Activated naive CD8-positive, alpha-beta T cell treated with anti-CD3 and anti-CD28 coated beads, Interleukin-2, amount 10 ng/mL, durations not matched to agents 7 days and 5 days (primary cell): ENCODE measurements at places on chromosomes 3 and 15. TPM values are rescaled to one million over a fixed set of nuclear protein-coding genes. Genes with fewer than 3 reads are reported as not detected.

CNTN3 gene
- total RNA-seq: not detected

DNA sequence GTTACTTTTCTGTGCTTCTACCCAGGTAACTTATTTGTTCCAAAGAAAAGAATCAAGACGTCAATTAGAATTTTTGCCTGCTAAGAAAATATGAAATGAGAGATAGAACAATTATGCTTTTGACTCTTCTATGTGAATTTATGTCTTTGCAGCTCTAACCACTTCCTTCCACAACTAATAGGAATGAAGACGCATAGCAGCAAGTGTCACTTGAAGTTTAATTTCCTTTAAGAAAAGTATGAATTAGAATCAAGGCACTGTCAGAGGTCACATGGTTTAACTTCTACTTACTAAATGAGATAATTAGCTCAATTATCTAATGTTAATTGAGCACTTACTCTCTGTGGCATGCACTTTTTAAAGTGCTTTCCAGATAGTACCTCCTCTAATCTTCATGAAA lies 3.3 kb downstream of the WDR49 start:
- no peak overlapping the region for H3K4me3 ChIP-seq
- no peak for DNase-seq
- peaks cover 3% of the 10 kb centered on the region for H3K4me1 ChIP-seq

GRCh38 chr15:22845289-22845900 lies 6.9 kb downstream of the NIPA2 start:
- H3K4me1 ChIP-seq: peaks cover 17% of the 10 kb centered on the region
- H3K27ac ChIP-seq: no peak overlapping the region
- H3K4me3 ChIP-seq: no peak overlapping the region

GRCh38 chr3:163878396-163878795 lies 1199.9 kb downstream of the SI start:
- H3K27ac ChIP-seq: no peak overlapping the region
- H3K27me3 ChIP-seq: no peaks in the 10 kb centered on the region
- no peaks in the 10 kb centered on the region for H3K4me1 ChIP-seq
- no peaks in the 10 kb centered on the region for H3K36me3 ChIP-seq

DUOX1 gene
- not detected for total RNA-seq

DNA sequence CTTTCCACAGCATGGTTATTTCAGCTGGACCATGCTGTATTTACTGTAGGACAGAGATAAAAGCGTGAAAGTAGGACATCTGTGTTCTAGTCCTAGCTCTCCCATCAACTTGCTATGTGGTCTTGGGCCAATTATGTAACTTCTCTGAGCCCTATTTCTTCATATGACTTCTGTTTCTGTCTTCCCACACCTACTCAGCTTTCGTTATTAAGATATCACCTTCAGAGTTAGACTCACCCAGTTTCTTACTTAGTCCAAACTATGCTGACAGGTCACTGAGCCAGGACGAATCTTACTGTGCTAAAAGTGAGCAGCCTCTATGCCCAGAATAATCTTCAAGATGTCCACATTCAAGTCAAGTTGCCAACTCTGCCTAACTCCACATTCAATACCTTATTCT lies 283.7 kb downstream of the IL5RA start:
- H3K27me3 ChIP-seq: no peaks in the 10 kb centered on the region
- DNase-seq: no peak
- H3K4me1 ChIP-seq: no peaks in the 10 kb centered on the region

MFSD1 gene
- 26.2 TPM for total RNA-seq

RSL24D1 gene
- 96.0 TPM for total RNA-seq

- no peaks in the 10 kb centered on the region for H3K36me3 ChIP-seq
- no peaks in the 10 kb centered on the region for H3K27me3 ChIP-seq
- no peaks in the 10 kb centered on the region for H3K4me1 ChIP-seq
- no peak overlapping the region for H3K27ac ChIP-seq
- H3K4me3 ChIP-seq: no peak overlapping the region
Observed at GRCh38 chr3:76096836-76097588, 311.7 kb upstream of the ZNF717 start.

DNA sequence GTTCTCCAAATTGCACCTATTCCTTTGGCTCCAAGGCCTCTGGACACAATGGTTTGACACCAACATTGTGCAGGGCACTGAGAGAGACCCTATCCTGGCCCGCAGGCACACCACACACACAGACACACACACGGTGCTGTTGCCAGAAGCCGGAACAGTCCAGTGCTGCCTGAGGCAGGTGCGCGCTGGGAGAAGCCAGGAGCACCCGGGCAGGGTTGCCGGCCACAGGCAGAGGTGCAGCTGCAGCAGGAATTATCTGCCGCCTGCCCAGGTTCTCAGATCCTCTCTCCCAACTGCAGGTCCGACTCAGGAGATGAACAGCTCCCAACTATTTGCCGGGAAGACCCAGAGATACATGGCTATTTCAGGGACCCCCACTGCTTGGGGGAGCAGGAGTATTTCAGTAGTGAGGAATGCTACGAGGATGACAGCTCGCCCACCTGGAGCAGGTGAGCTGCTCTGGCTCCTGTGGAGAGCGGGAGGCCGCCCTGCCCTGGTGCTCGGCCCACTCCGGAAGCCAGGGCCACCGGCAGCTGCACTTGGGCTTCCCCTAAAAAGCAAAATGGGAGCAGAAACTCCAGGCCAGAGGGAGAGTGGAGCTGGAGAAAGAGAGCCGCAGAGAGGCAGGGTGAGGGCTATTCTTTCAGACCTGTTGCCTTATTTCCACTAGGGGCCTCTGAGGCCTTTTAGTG lies 42.9 kb downstream of the CHDH start:
- H3K4me3 ChIP-seq: no peak overlapping the region
- H3K27ac ChIP-seq: no peak overlapping the region
- DNase-seq: no peak
- H3K36me3 ChIP-seq: no peaks in the 10 kb centered on the region

DNA sequence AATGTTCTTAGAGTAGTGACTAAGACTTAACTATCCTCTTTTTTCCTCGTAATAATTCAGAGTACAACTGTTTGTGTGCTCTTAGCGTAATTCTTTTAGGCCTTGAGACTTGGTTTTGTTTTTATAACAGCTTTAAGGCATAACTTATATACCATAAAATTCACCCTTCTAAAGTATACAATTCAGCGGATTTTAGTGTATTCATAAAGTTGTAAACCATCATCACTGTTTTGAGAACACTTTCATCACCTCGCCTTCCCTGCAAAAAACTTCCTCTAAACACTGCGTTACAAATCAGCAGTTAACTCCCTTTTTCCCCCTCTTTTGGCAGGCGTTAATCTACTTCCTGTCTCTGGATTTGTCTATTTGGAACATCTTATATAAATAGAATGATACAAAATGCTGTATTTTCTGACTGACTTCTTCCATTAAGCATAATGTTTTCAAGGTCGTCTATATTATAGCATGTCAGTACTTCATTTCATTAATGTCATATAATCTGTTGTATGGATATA lies 18.7 kb downstream of the DNAJC13 start:
- H3K27me3 ChIP-seq: no peaks in the 10 kb centered on the region
- H3K4me3 ChIP-seq: no peak overlapping the region
- H3K27ac ChIP-seq: no peak overlapping the region
- DNase-seq: no peak
- H3K36me3 ChIP-seq: peaks cover 26% of the 10 kb centered on the region

PGBD4 gene
- total RNA-seq: 3.8 TPM

- H3K4me3 ChIP-seq: no peak overlapping the region
- H3K36me3 ChIP-seq: peaks cover 58% of the 10 kb centered on the region
- no peak for DNase-seq
Observed at GRCh38 chr3:98587654-98588053, 5.8 kb downstream of the CPOX start.

ITGA11 gene
- total RNA-seq: 0.61 TPM

ATG7 gene
- total RNA-seq: 28.6 TPM

DNA sequence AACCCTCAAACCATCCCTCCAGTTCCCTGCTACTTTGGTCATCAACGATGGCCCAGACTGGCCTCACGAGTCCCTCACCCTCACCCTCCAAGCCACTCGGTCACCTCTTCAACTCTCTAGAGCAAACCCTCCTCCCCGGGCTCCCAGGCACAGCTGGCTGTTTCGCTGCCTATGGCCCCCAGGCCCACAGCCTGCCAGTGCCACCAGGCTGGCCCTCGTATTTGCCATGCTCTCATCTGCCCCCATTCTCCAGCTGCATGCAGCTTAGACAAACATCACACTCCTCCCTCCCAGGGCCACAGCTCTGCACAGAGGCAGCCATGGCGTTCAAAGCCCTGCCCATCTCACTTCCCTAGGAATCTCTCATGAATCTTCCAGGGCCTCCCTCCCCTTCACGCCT lies 13.8 kb downstream of the RAB43 start:
- peak overlapping the region; percentile 79 for H3K27ac ChIP-seq
- peak overlapping the region; percentile 43 for H3K4me3 ChIP-seq
- H3K4me1 ChIP-seq: peaks cover 63% of the 10 kb centered on the region
- H3K27me3 ChIP-seq: no peaks in the 10 kb centered on the region
- peaks cover 43% of the 10 kb centered on the region for H3K36me3 ChIP-seq

WDR49 gene
- total RNA-seq: not detected

CASR gene
- total RNA-seq: not detected

DNA sequence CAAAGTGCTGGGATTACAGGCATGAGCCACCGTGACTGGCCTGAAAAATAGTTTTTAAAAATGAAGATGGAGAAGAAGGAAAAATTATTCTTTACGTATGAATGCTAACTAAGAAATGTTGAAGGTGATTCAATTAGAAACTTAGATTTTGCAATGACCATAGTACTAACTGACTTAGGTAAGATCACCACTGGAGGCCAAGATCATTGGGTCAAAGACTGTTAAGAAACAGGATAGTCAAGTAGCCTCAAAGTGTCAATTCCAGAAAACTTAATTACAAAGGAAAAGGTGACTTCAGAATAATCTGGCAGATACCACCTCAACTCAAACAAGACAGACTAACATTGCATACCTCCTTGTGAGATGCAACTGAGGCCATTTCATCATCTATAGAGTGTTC lies 119.3 kb downstream of the FRMD4B start:
- no peak overlapping the region for H3K4me3 ChIP-seq
- no peak for DNase-seq
- peaks cover 2% of the 10 kb centered on the region for H3K27me3 ChIP-seq
- peaks cover 4% of the 10 kb centered on the region for H3K4me1 ChIP-seq

DNA sequence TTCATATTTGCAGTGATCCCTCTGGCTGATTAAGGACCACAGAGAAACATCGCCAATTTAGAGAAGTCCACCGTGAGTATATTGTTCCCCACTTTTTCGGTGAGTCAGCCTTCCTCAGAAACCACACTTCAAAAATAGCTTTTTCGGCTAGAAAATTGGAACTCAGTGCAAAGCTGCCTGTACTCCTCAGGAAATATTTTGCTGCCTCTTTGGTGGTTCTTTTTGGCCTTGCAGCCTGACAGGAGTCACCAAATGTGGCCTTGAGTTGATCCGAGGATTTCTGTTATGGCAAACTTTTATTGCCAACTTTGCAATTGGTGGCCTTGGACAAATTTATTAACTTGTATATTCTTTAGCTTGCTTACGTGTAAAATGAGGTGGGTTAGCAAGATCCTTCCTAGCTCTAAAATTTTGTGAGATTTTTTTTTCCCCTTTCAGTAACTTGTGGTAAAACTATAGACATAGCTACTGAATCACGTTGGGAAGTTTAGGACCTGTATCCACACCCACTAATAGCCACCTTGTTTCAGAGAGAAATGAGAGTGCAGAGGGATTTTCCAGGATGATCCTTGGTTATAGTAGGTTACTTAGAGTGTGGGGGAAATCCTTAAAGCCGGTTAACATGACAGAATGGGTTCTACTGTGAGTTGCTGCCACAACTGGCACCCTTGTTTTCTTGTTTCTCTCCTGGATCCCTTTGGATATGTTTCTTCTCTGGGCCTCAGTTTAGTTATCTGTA lies 9.9 kb downstream of the ARL6IP5 start:
- H3K4me3 ChIP-seq: peak overlapping the region; percentile 93
- peak overlapping the region; percentile 86 for H3K27ac ChIP-seq
- peaks cover 65% of the 10 kb centered on the region for H3K4me1 ChIP-seq

DNA sequence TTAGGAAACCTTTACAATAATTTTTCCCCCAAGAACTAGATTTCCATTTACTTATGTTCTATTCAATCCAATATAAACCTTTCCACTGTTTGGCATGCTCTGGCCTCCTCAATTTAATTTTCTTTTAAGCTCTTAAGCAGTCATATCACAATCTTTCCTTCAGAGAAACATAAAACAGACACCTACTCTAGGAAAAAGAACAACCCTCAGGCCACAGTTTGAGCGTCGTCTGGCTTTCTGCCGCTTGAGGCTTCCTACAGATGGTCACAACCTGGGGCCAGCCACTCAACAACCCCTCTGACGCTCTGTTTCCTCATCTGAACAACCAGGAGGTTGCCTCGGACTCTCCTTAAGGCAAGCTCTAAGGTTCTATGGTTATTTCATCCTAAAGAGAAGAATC lies 143.3 kb downstream of the ADAMTS17 start:
- peaks cover 9% of the 10 kb centered on the region for H3K27me3 ChIP-seq
- no peak overlapping the region for H3K4me3 ChIP-seq
- H3K36me3 ChIP-seq: no peaks in the 10 kb centered on the region
- DNase-seq: no peak
